ENCODE measurements at places on chromosomes 1 and 21. TPM values are rescaled to one million over a fixed set of nuclear protein-coding genes. Genes with fewer than 3 reads are reported as not detected.
A peak's percentile ranks its signal among the peaks of the same experiment; 100 is the strongest.

DNA sequence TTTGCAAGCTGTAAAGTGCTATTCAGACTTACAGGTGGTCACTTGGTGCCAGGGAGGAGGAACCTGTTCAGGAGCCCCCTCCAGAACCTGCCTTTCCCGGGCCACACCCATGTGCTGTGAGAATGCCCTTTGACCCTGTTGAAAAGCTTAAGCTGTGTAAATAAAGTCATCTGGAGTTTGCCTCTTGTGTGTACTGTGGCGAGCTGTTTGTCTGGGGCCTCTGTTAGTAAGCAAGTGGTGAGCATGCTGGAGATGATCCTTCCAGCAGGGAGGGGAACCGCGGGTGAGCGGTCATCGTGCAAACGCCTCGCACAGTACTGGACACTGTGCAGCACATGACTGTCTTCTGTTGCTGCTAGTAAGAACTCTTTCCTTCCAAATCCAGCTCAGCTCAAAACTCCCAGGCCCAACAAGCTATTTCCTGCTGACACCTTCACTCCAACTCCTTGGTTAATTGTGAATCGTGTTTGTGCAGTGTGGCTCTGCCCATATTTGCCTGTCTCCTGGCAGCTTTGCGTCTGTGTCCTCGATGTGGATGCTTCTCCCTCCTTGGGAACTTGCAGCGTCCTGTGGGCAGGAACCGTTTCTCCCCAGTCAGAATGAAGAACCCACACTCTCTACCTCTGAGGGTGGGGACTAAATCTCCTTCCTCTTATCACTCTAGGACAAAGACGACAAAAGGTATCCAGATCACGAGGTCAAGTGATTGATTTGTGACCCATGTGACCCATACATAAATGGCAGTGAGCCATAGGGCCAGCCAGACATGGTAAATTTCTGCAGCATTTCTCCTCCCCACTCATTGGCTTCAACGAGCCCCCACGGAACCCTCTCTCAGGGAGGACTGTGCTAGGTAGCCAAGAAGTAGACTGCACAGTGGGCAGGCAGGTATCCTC lies 13.9 kb upstream of the BTG2 start:
- DNase-seq, result no peak

DNA sequence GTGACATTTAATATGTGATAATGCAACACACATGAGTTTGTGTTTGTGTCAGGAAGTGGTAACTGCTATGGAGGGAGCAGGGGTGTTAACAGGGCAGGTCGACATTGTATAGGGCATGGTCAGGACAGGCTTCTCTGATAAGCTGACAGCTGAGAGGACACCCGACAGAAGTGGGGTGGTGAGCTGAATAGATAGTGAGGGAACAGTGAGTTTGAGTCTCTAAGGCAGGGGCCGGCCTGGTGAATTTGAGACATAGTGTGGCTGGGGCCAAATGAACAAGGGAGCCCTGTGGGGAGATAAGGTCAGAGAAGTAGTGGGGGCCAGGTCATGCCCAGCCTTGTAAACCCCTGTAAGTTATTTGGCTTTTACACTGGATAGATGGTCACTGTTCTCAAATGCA lies 217.4 kb upstream of the KIAA0040 start:
- no peak for DNase-seq

- DNase-seq, result no peak
Measured at GRCh38 chr1:9420835-9421532, 118.3 kb upstream of the SLC25A33 start.

GRCh38 chr1:221573756-221574155 lies 168.1 kb downstream of the DUSP10 start:
- no peak for DNase-seq

GRCh38 chr1:64161357-64161941 lies 42.0 kb upstream of the UBE2U start:
- no peak for DNase-seq

GRCh38 chr1:18647681-18648214 lies 17.1 kb downstream of the PAX7 start:
- no peak for DNase-seq

- no peak for DNase-seq
Measured at GRCh38 chr1:48221122-48221521, 1.4 kb upstream of the SLC5A9 start.

- no peak for DNase-seq
Measured at GRCh38 chr1:41660570-41661427, 176.3 kb upstream of the EDN2 start.

- DNase-seq, result peak; percentile 90
Measured at GRCh38 chr21:45078877-45079281, 4.5 kb downstream of the ADARB1 start.

- DNase-seq, result no peak
Measured at GRCh38 chr1:27528818-27529703, 39.1 kb upstream of the WASF2 start.

DNA sequence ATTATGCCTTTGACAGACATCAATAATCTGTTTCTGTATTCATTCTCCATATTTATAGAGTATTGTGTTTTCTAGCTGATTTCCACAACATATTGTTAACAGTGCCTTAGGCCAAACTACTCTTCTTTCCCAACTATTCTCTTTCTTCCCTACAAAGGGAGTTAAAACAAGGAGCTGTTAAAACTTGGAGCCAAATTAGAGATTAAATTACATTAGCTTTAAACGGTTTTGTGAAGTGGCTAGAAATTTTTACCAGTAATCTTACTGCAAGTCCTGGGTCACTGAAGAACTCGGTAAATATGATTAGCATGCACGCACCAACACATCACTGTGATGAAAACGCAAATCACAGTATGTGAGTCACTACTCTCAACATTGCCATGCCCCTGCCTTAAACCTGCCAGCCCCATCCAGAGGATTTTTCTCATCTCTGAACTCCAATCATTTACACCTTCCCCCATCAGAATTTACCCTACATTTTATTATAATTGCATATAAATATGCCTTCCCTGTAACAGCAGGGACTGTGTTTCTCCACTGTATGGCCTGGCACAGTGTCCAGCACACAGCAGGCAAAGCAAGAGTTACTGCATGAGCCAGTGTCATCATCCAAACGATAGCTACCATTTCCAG lies 1.5 kb upstream of the PRDX6 start:
- DNase-seq, result peak; percentile 58

GRCh38 chr1:175539986-175540385 lies 203.4 kb downstream of the TNR start:
- no peak for DNase-seq

DNA sequence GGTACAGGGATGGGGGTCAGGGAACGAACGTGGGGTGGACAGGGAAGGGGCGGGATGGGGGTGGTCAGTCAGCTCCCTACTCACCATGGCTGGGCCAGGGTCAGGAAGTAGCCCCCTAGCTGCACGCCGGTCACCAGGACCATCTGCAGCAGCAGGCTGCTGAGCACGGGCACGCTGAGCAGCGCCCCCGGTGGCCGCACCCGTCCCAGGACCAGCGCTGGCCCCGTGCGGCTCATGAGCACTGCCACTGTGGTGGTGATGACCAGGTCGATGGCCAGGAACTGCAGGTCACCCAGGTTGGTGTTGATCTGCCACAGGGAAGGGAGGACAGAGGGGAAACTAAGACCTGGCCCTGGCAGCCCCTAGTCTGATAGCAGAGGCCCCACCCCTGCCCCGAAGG lies 6.5 kb upstream of the MFAP2 start:
- no peak for DNase-seq

- peak; percentile 95 for DNase-seq
Measured at GRCh38 chr1:183896466-183897048, 91.6 kb downstream of the RGL1 start.

GRCh38 chr1:241590719-241591118 lies 49.5 kb downstream of the CHML start:
- DNase-seq, result no peak

DNA sequence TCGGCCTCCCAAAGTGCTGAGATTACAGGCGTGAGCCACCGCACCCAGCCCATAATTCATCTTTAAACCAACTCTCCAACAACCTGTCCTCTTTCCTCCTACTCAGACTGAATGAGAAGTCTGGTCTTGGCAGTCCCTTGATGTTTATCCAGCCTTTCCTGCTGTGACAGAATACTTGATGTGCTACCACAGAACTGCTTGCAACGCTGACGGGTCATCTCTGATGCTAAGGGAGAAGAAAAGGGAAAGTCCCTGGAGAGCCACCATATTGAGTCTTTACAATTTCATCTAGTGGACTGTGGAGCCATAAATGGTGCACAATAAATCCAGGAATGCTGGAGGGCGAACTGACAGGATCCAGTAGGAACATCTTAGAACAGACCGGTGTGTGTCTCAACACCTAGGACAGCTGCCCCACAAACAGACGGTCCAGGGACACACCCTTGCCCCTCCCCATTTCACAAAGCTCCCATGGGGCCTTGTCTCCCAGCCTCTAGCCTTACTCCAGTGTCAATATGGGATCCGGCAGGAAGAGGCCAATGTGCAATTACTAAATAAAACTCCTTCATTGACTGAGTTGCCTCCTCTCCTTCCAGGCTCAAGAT lies 30.7 kb downstream of the JAK1 start:
- no peak for DNase-seq

DNA sequence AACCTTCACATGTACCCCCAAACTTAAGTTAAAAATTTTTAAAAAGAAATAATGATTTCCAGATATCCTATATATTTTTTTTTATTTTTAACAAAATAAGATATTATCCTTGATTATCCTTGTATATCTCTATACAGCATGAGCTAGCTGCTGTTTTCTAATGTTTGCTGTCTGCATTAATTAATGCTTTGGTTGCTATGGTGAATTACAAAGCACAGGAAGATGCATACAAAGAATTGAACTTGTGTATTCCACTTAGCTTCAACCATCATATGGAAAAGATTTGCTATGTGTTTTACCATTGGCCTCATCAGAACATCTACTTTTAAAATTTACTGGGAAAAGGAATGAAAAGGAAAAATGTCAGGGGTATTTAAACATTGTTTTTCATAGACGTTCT lies 35.4 kb downstream of the VPS45 start:
- no peak for DNase-seq

- DNase-seq, result peak; percentile 11
Measured at GRCh38 chr1:231093156-231093922, 53.3 kb upstream of the FAM89A start.

GRCh38 chr1:221066351-221067001 lies 187.2 kb downstream of the HLX start:
- no peak for DNase-seq

- DNase-seq, result peak; percentile 53
Measured at GRCh38 chr1:63148825-63149645, 173.3 kb upstream of the FOXD3 start.

DNA sequence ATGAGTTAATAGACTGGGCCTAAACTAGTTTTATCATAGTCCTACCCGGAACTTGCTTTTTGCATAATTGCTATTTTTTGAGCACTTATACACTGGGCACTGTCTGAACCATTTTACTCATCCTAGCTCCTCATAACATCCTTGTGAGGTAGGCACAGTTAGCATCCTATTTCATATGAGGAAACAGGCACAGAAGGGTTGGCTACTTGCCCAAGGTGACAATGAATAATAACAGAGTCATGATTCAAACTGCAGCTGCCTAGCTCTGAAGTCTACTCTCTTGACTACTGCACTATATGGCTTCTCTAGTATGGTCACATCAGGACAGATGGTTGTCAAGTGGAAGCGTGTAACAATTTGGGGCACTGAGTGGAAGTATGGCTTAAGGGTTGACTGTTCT lies 18.2 kb upstream of the RC3H1 start:
- DNase-seq, result peak; percentile 94

- no peak for DNase-seq
Measured at GRCh38 chr1:184881941-184882913, 92.1 kb downstream of the NIBAN1 start.

DNA sequence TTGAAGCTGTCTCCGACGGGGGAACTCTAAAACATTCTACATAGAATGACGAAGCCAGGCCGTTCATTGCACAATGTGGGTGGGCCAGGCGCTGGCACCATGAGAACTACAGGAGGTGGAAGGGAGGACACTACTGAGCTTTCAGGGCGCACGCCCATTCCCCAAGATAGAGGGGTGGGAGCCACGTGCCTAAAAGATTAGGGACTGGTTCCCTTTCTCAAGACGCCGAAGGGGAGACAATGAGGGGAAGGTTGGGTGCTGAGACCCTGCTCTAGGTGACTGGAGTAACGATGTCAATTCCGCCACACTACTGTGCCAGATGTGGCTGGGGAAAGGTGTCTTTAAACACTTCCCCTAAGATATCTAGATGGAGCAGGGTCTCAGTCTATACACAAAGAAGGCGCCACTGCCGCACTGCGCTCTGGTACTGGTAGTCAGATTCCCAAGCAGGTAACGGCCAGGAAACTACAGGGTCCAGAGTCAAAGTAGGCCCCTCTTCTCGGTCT lies 782 bp downstream of the CSDE1 start:
- DNase-seq, result no peak

DNA sequence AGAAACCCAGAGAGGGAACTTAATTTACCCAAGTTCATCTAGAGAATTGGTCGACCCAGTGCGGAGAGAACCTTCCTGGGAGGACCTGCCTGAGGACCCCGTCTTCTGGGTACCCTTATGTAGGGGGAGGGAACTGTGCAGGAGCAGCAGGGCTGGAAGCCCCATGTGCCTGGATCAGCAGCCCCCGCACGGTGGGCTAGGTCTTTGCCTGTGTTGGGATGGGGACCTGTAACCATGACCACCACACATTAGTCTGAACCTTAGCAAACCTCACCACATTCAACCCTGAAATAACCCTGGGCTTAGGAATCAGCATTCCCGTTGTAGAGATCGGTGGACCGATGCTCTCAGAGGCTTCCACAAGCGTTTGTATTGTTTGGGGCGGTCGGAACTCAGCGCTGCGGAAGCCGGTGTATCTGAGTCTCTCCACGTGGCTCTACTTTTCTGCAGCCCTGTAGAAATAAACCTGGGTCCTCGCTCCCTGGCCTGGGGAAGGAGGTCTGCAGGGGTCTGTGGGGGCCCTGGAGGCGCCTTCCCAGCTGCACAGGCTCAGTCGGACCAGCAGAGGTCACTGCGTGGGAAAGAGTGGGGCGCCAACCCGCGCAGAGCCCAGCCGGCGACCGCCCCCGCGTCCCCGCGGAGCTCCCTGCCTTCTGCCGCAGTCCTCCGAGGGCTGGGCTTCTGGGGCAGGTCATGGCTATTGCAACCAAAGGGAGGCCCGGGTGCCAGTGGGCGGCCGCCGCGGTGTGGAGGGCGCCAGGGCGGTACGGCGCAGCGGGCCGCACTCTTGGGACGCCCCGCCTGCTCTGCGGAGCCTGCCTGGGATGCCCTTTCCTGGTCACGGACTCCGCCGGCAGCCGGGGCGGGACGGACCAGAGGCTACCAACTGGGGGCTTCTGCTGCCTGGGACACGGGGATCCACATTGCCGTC lies 36.2 kb upstream of the KCNA10 start:
- no peak for DNase-seq

FAM3B gene
- total RNA-seq, result 0.10 TPM

APCS gene
- not detected for total RNA-seq

C1orf226 gene
- 1.3 TPM for total RNA-seq

S1PR1 gene
- total RNA-seq, result 15.5 TPM

KRTAP19-1 gene
- not detected for total RNA-seq

NECAP2 gene
- 104 TPM for total RNA-seq

All from HT1080 (cell line).